Activated T-cell treated with anti-CD3 and anti-CD28 coated beads for 24 hours (primary cell): ENCODE measurements at places on chromosomes 16 and 17.

- DNase-seq = no peak
Observed at GRCh38 chr16:76193906-76194615, 83.1 kb upstream of the CNTNAP4 start.

DNA sequence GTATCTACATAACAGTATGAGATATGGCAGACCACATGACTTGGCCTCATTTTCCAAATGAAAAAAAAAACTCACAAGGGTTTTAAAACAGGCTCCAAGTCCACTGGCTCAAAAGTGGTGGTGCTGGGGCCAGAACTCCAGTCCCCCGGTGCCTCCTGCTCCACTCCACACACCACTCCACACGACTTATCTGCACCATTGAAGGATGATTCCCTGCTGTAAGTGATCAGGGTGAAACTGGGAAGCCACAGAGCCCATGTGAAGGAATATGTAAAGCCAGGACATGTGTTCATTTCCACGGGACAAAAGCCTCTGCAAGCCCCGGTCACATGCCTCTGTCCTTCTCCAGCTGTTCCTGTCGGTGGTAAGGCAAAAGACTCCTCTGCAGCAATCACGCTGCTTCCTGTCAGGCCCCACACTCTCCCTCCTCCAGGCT is 97.2 kb downstream of the ZNF18 start:
- DNase-seq = no peak

DNA sequence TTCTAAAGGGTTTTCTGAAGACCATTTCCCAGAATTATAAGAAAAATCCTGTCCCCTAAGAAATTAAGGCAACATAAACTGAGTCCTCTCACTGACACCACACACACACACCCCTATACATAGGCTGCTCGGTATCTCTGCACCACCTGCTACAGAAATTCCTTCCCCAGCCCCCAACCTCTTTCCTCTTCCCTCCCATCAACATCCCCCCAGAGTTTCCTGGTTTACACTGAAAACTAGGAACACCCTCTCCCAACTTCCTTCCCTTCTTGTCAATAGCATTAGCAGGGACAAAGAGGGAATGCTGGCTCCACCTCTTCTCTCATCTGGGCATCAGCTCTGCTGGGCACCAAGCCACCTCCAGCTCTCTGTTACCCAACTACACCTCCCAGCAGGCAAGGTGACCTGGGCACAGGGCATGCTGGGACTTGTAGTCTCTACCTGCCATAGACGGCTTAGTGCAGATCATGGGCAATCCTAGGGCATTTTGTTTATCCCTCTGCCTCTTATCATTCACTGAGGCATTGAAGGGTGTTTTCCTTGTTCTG is 15.7 kb downstream of the CAVIN1 start:
- DNase-seq = peak; percentile 36

- no peak for DNase-seq
Observed at GRCh38 chr17:39740357-39741111, 2.8 kb downstream of the GRB7 start.

DNA sequence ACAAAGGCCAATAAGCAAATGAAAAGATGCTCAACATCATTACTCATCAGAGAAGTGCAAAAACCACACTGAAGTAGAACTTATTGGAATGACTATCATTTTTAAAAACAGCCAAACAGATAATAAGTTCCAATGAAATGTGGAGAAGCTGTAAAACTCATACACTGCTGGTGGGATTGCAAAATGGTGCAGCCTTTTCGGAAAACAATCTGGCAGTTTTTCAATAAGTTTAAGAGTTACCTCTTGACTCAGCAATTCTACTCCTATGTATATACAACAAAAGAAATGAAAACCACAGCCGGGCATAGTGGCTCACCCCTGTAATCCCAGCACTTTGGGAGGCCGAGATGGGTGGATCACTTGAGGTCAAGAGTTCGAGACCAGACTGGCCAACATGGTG is 49.3 kb downstream of the AKAP10 start:
- DNase-seq = no peak

- DNase-seq = no peak
Observed at GRCh38 chr16:52953215-52953614, 99.5 kb downstream of the CHD9NB start.

- no peak for DNase-seq
Observed at GRCh38 chr17:80879723-80880647, 111.7 kb upstream of the CHMP6 start.
